ENCODE measurements at places on chromosomes 1 and 21. TPM values are rescaled to one million over a fixed set of nuclear protein-coding genes. Genes with fewer than 3 reads are reported as not detected.

XCL2 gene
- 1.6 TPM for total RNA-seq

DNA sequence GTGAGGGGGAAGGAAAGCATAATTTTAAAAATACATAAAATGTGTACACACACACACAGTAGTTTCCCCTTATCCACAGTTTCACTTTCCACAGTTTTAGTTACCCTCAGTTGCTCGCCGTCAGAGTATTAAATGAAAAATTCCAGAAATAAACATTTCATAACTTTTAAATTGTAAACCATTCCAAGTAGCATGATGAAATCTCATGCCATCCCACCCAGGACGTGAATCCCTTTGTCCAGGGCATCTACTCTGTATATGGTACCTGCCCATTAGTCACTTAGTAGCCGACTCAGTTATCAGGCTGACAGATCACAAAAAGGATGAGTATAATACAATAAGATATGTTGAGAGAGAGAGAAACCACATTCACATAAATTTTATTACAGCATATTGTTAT, 36.2 kb downstream of the EPS15 start:
- H3K4me1 ChIP-seq = no peaks in the 10 kb centered on the region
- no peak overlapping the region for H3K4me3 ChIP-seq
- no peak overlapping the region for H3K27ac ChIP-seq
- H3K36me3 ChIP-seq = no peaks in the 10 kb centered on the region
- DNase-seq = no peak

- DNase-seq = no peak
- peak within 1 kb of the TSS; percentile 75 for H3K27ac ChIP-seq
- H3K4me3 ChIP-seq = peak within 1 kb of the TSS; percentile 34
- no peaks in the 10 kb centered on the region for H3K36me3 ChIP-seq
These were observed at the start of gene IFI16 for GRCh38 chr1:159009704-159010361. Gene IFI16, plus strand, starts transcription at chr1:159009907. Its CDS starts 4,774 bp downstream, at chr1:159014681.

- H3K4me1 ChIP-seq = peaks cover 26% of the 10 kb centered on the region
- no peak overlapping the region for H3K4me3 ChIP-seq
- H3K27me3 ChIP-seq = no peaks in the 10 kb centered on the region
- no peaks in the 10 kb centered on the region for H3K36me3 ChIP-seq
- no peak for DNase-seq
These were observed 9.7 kb downstream of the TLCD4 start for GRCh38 chr1:95126846-95127245.

ADGRB2 gene
- total RNA-seq = not detected

DNA sequence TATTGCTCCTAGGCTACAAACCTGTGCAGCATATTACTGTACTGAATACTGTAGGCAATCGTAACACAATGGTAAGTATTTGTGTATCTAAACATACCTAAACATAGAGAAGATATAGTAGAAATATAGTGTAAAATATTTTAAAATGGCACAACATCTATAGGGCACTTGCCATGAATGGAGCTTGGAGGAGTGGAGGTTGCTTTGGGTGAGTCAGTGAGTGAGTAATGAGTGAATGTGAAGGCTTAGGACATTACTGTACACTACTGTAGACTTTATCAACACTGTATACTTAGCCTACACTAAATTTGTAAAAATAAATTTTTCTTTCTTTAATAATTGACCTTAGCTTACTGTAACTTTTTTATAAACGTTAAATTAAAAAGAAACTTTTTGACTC, 7.9 kb downstream of the LEFTY2 start:
- H3K4me1 ChIP-seq = no peaks in the 10 kb centered on the region
- H3K27me3 ChIP-seq = no peaks in the 10 kb centered on the region
- no peak overlapping the region for H3K4me3 ChIP-seq
- DNase-seq = no peak
- H3K36me3 ChIP-seq = no peaks in the 10 kb centered on the region

SPRR3 gene
- total RNA-seq = not detected

DNA sequence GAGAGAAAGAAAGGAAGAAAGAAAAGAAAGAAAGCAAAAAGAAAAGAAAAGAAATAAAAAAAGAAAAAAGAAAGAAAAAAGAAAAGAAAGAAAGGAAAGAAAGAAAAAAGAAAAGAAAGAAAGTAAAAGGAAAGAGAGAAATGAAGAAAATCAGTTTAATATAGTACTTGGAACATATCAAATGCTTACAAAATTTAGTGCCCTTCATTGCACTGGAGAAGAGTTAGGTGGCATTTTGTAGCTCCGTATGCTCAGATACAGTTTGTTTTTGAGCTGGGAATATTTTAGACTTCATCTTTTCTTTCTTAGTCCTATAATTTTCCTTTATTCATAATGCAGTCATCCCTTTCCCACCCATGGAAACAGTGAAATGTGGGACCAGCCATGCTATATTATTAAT, 56.2 kb upstream of the APP start:
- no peak overlapping the region for H3K4me3 ChIP-seq
- no peaks in the 10 kb centered on the region for H3K27me3 ChIP-seq
- no peaks in the 10 kb centered on the region for H3K36me3 ChIP-seq
- no peak overlapping the region for H3K27ac ChIP-seq
- DNase-seq = no peak

LIN28A gene
- total RNA-seq = not detected

BRINP2 gene
- total RNA-seq = 0.31 TPM
